IMR-90 (cell line): ENCODE measurements at places on chromosomes 7 and 10.

- no peak for DNase-seq
These were observed 53.6 kb upstream of the FAM133B start for GRCh38 chr7:92643821-92644220.

DNA sequence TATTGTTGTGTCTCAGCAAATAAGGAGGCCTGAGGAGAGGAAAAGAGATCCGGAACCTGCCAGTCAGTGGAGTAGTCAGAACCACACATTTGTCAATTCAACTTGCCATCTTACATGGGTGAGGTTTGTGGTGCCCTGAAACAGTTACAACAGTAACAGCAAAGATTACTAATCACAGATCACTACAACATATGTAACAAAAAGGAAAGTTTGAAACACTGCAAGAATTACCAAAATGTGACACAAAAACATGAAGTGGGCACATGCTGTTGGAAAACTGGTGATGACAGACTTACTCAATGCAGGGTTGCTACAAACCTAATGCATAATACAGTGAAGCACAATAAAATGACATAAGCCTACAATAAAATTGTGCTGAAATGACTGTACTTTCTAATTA is 89.4 kb downstream of the LRRN3 start:
- no peak for DNase-seq

DNA sequence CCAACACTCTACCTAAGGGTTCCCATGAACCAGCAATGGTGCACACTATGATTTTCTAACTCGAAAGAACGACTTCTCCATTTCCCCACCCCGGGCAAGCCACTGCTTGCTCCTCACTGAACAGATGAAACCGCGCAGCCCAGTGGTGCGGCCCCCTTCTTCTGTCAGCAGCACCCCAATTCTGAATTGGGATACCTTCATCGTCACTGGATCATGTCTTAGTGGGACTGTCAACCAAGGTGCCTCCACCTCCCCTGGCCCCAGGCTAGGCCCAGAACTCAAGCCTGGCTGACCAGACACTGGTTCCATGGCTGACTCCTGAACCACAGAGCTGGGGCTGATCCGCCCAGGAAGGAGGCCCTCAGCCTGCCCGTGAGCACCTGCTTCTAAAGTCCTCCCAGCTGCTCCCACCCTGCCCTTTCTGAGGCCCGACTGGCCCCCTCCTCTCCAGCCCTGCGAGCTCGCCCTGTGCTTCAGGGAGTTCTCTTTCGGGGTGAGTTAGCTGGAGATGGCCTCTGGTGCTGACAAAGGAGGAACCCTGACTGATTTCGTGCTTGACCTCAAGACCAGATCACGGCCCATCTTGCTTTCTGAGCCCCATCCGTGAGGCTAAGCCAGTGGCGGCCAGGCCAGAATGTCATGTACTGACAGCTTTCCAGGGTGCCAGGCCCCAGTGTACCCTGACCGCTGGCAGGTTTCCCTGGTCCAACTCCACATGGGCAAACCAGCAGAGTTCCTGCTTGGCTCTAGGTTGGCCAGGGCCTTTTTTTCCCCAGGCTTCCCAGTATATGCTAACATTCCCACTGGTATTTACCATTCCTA is 44.5 kb downstream of the FAM53B start:
- no peak for DNase-seq

DNA sequence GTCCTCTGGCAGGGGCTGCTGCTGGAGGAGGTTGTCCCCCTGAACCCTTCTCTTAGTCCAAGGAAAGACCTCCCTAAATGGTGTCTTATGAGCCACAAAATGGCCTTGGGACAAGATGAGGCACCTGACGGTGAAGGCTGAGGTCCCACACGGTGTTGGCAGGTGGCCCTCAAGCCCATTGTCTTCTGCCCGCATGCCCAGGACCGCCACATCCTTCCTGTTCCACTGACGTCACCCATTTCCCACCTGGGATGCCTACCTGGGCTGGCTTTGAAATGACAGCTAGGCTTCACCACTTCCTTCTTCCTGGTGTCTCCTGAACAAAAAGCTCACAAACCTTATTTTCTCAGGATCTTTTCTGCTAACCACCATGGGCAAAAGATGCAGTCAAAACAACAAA is 2.1 kb upstream of the DMBT1 start:
- no peak for DNase-seq

DNA sequence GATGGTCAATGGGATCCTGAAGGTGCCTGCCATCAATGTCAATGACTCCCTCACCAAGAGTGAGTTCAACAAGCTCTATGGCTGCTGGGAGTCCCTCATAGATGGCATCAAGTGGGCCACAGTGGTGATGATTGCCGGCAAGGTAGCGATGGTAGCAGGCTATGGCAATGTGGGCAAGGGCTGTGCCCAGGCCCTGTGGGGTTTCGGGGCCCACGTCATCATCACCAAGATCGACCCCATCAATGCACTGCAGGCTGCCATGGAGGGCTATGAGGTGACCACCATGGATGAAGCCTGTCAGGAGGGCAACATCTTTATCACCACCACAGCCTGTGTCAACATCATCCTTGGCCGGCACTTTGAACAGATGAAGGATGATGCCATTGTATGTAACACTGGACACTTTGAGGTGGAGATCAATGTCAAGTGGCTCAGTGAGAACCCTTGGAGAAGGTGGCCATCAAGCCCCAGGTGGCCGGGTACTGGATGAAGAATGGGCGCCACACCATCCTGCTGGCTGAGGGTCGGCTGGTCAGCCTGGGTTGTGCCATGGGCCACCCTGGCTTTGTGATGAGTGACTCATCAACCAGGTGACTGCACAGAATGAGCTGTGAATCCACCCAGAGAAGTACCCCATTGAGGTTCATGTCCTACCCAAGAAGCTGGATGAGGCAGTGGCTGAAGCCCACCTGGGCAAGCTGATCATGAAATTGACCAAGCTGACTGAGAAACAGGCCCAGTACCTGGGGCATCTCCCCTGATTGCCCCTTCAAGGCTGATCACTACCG is 63.0 kb upstream of the ANTXRL start:
- DNase-seq, result no peak

GRCh38 chr7:40700653-40701421 is 566.0 kb downstream of the SUGCT start:
- DNase-seq, result peak; percentile 23

DNA sequence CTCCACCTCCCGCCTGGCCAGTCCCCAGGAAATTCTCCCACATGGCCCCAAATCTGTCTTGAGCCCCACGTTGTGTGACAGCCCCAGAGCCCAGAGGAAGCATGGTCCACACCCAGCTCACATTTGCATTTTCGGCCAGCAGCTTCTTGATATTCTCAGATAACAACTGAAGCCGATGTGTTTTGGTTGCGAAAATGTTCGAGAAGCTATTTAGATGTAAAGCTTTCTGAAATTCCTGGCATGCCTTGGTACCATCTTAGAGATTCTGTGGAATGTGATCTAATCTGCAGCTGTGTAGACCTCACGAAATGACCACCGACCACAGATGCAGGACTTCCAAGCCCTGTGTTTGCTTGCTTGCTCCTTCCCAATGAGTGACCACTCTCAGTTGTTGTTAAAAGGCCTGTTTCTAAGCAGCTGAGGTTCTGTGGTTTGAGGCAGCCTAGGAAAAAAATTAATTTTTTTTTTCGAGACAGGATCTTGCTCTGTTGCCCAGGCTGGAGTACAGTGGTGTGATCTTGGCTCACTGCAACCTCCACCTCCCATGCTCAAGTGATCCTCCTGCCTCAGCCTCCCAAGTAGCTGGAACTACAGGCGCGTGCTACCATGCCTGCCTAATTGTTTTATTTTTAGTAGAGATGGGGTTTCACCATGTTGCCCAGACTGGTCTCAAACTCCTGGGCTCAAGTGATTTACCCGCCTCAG is 8.8 kb downstream of the SLC4A2 start:
- peak; percentile 74 for DNase-seq

DNA sequence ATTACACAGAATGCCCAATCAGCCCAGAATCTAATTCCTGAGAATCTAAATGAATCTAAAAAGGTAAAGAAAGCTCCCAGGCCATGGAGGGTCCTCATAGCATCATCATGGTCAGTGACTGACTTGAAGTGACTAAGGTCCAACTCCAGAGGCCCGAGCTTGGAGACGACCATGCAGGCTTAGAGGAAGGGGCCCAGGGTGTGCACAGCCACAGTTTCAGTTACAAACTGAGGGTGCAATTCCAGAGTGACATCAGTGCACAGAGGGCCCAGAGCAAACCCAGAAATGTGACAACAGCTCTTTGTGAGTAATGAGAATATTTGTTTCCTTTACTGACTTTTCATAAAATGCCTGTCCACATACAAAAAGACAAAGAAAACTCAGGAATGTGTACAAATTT is 170.0 kb downstream of the TNS3 start:
- DNase-seq, result no peak

DNA sequence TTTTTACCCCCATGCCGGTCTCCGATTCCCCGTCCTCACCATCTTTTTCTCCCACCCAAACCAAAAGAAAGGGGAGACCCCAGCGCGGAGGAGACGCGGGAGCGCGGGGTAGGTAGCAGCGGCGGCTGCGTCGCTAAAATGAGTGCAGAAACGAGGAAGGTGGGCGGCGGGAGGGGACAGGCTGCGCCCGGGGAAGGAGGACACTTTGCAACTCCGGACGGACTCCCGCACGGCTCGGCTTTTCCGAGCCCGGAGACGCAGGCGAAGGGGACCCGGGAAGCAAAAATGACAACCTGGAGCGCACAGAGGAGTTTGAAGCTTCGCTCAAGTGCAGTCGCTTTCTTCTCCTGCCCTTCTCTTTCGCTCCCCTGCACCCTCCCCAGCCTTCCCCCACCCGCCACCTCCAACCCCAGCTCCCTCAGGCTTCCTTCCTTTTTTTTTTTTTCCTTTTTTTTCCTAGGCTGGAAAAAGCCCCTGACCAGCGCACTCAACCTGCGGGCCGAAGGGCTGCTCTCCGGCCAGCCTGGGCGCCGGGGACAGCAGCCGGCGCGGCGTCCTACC is 453 bp downstream of the SFMBT2 start:
- peak; percentile 10 for DNase-seq
